Immature natural killer cell (primary cell): ENCODE measurements at places on chromosomes 7 and 10. TPM values are rescaled to one million over a fixed set of nuclear protein-coding genes. Genes with fewer than 3 reads are reported as not detected.

SPDYE8 gene
- not detected for polyA plus RNA-seq

DNA sequence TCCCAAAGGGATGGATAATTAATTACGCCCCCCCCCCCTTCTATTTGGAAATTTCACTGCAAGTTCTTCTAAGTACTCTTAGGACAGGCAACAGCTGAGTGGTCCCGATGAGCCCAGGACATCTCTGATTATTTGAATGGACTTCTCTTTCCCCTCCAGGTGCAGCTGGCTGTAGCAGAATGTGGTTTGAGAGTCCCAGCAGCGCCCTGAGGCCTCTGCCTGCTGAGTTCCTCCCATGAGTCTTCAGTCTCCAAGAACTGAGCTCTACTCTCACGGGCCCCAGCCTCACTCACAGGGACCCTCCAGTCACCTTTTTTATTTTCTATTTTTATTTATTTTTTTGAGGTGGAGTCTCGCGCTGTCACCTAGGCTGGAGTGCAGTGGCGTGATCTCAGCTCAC is 63.6 kb upstream of the SFMBT2 start:
- no peak for DNase-seq

- DNase-seq, result no peak
Observed at GRCh38 chr7:24885716-24886115, 94.3 kb downstream of the OSBPL3 start.

- no peak for DNase-seq
Observed at GRCh38 chr10:85811405-85811804, 555.2 kb downstream of the GRID1 start.

DNA sequence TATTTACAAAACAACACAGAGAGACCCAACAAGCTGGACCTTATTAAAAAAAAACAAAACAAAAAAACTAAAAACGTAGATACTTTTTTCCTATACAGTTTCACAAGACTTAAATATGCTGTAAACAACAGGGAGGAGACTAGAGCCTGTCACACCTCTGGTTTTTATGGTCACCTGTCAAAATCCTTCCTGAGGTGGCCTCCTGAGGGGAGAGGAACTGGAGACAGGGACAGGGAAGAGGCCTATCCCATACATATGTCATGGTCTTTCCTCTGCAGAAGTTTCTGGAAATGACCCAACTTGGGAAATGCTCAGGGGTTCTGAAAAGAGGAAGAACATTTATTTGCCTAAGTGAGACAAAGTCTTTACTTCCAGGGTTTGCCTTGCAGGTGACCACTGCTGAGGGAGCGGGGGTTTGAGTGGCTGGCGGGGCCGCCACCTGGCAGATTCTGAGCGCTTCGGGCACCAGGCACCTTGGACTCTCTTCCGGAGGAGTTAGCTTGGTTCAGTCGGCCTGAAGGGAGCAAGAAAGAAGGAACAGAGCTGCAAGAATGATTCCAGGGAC is 18.3 kb downstream of the CPA1 start:
- no peak for DNase-seq

GIMAP7 gene
- 285 TPM for polyA plus RNA-seq

RAMP3 gene
- not detected for polyA plus RNA-seq

ATRNL1 gene
- not detected for polyA plus RNA-seq

PLEKHS1 gene
- not detected for polyA plus RNA-seq

TNRC18 gene
- polyA plus RNA-seq, result 0.42 TPM

GRCh38 chr7:128672927-128673517 is 930 bp downstream of the GARIN1A start:
- no peak for DNase-seq

- DNase-seq, result no peak
Observed at GRCh38 chr7:135192914-135193536, 18.3 kb downstream of the WDR91 start.

PRR15 gene
- polyA plus RNA-seq, result not detected

- DNase-seq, result no peak
Observed at GRCh38 chr10:74150204-74150989, at the start of gene AP3M1. Gene AP3M1 (minus strand): TSS chr10:74150828. CDS start chr10:74138379, 12,449 bp downstream.

GBX1 gene
- not detected for polyA plus RNA-seq

- no peak for DNase-seq
Observed at GRCh38 chr10:34713875-34714274, 101.2 kb downstream of the PARD3 start.

DNA sequence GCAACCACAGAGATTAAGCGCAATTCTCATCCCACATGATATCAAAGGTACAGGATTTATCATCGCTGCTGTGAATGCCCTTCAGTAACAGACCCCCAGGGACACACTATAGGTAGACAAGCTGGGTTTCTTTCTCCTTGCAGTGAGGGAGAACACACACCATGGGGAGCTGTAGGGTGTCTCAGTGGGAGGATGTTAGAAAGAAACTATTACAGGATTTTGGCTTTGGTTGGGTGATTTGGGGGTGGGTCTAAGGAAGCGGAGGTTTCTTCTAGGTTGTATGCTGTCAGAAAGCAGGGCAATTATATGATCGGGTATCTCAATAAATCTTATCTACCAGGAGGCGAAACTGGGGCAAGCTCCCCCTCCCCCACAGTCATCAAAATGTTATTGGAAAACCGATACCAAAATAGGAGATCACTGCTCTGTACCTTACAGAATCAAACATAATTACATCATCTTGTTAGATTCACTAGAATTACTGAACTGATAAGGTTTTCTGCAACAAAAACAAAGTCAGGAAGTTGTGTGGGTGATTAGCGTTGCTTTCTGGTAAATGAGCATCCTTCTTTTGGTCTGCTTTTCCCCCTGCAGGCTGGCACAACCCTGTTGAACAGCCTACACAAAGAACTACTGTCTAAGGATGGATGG is 209.7 kb downstream of the TEX36 start:
- DNase-seq, result no peak

GRCh38 chr7:77786741-77787140 is 11.5 kb downstream of the TMEM60 start:
- no peak for DNase-seq

DNA sequence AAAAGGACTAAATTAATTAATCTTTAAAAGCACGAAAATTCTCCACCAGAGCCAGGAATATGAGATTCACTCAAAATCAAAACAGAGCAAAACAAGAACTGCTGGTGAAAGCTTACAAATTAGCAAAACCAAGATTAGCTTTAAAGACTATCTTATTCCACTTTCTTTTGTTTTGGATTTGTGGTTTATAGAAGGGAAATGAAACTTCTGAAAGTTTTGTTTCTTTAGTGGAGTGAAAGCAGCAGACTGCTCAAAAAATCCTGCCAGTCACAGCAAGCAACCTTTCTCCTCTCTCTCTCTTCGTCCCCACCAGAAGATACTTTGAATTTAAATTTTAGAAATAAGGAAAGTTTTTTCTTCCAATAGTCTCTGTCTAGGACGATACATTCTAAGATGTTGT is 7.8 kb downstream of the ACTA2 start:
- no peak for DNase-seq

ARMS2 gene
- not detected for polyA plus RNA-seq

NUTM2B gene
- polyA plus RNA-seq, result not detected

DNA sequence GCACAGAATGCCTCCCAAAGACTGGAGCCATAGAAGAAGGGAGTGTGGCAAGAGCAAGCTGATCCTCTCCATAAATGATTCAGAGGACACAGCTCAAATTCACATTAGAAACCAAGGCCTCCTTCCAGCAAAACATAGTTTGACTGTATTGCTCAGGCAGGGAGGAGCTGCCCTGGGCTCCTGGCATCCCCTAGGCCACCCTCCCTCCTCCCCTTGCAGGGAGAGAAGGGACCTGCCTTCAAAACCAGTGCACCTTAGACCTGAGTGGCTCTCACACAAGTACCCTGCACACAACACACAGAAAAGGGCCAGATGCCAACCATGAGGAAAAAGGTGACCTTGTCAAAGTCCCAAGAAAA is 64.7 kb downstream of the CREB3L2 start:
- no peak for DNase-seq

DPP6 gene
- polyA plus RNA-seq, result not detected

DNA sequence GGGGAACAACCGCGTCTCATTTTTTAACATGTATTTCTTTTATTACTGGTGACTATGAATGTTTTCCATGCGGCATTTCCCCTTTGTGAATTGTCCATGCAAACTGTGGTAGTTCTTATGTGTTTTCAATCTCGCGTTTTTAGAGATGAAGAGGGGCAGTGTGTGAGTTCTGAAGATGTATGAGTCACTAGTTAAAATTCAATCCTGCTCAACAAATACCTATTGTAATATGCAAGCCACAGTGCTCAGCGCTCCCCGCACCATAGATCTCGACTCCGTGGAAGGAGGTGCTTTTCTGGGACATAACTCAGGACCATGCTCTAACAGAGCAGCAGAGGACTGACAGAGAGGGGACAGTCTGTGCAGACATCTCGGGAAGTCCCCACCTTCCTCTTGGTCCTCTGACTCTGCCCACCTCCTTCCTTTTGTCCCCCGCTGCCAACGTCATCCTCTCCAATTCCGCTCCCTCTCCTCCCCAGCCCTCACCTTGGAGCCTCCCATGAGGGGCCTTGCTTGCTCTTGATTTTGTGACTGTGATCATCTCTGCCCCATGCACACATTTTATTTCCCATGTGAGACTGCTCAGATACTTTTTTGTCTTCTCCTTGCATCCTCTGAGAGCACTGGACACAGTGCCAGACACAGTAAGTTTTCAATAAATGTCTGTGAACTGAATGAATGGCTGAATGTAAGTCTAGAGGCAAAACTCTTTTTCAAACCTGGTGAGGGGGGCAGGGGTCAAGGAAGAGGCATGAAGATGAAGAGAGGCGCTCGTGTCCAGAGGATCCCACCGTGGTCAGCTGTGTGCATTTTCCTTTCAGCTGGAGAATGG is 42.7 kb upstream of the PLEKHA1 start:
- DNase-seq, result no peak

DNA sequence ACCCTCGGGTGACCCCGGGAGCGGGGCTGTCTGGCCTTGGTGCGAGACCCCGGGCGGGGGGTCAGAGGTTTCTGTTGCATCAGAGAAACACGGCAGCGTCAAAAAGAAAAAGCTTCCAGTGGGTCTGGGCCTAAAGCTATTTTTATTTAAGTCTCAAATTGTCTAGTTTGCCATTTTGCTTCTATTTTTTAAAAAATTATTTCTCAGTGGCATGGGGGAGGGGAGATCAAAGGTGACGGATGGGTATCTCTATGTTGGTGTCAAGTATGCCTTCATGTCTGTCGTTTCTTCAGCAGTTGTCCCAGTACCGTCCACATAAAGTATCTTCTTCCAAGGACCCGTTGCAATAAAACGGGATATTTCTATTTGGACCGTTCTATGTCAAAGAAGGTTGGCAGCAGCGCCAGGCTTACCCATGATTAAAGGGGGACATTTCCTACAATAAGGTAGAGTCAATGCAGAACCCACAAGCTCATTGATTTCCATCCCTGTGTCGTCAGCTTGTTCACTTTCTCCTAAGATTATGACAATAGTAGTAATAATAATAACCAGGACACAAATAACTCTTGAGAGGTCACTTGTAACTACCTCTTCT is 26.0 kb upstream of the VAX1 start:
- no peak for DNase-seq

DNAJC2 gene
- polyA plus RNA-seq, result 15.1 TPM

TMEM236 gene
- polyA plus RNA-seq, result not detected

TMEM270 gene
- not detected for polyA plus RNA-seq

GRCh38 chr7:47786557-47787248 is 161.6 kb downstream of the PKD1L1 start:
- DNase-seq, result no peak

DNA sequence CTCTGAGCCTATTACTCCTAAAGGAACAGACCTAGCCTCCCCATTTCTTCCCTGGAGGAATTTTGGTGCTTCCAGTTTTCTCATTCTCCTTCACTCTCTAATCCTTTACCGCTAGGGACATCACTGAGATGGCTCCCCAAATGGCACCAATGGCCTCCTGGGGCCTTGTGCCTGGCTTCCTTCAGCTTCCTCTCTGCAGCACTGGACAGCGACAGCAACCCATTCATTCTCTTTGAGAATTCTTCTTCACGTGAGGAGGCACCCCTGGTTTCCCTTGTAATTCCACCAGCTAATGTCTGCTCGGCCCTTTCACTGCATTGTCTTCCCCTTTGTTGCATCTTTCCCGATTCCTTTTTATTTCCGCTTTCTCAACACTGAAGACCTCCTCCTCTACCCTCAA is 24.6 kb upstream of the KDM7A start:
- DNase-seq, result no peak

DNA sequence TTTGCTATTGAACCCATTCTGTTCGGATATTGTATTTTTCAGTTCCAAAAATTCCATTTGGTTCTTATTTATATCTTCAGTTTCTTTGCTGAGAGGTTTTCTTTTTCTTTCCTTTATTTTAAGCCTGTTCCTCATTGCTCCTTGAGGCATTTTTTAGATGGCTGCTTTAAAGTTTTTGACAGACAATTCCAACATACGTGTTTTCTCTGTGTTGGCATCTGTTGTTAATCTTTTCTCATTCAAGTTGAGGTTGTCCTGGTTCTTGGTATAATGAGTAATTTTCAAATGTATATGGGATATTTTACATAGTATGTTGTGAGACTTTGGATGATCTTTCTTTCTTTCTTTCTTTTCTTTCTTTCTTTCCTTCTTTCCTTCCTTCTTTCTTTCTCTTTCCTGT is 1078.0 kb upstream of the CELF2 start:
- DNase-seq, result no peak

- DNase-seq, result no peak
Observed at GRCh38 chr7:15602236-15602635, 40.4 kb upstream of the AGMO start.

DNA sequence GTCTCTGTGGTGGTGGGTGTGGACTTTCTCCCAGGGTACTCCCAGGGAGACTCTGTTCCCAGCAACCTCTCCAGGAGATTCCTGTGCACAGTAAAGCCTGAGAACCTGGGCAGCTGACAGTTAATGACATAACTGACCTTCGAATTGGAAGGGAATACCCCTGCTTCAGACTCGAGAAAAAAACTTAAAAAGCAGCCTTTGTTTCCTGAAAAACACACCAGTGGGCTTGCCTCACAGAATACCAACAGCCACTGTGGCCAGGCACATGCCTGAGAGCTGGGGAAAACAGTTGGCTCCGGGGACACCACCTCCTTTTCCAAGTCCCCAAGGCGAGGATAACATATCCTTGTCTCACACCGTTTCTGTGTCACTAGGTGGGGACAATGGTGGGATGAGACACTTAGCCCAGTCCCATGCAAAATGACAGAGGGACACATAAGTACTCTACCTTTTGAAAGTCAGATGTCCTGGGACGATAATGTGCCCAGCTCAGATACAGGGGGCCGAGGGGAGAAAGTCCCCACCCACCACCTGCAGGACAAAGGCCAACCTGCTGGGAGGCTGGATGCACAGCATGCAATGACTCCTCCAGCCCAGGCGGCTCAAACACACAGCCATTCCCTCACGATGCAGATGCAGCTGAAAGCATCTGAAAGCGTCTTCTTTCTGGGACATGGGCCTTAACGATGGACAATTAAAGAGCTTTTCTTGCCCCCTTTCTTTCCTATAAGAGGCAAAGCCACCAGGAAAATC is 65.6 kb downstream of the HIPK2 start:
- DNase-seq, result no peak

SEMA4G gene
- not detected for polyA plus RNA-seq

DNA sequence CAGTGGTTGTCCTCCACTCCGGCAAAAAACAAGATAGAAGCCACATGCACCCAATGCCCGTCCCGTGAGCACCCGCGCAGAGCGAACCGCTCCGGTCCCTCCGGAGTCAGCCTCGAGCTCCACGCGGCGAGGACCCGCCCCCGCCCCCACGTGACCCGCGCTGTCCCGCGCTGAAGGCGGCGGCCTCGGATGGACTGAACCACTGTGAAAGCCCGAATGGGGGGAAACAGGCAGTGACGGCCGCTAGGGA is 766 bp upstream of the EIF3B start:
- no peak for DNase-seq

GRCh38 chr7:131636092-131636491 is 79.7 kb upstream of the PODXL start:
- DNase-seq, result no peak

NEUROD6 gene
- polyA plus RNA-seq, result not detected
